ENCODE measurements at places on chromosomes 5 and 9. TPM values are rescaled to one million over a fixed set of nuclear protein-coding genes. Genes with fewer than 3 reads are reported as not detected.
A peak's percentile ranks its signal among the peaks of the same experiment; 100 is the strongest.

Gene IL9
- not detected for total RNA-seq

Gene CMBL
- total RNA-seq: 42.9 TPM

- DNase-seq: peak; percentile 88
Observed at GRCh38 chr9:89497978-89498851, at the start of gene SEMA4D. Gene SEMA4D, minus strand, starts transcription at chr9:89498113. Its CDS starts 92,657 bp downstream, at chr9:89405456.

- DNase-seq: no peak
Observed at GRCh38 chr5:176407456-176408251, 8.7 kb downstream of the CLTB start.

- DNase-seq: no peak
Observed at GRCh38 chr9:107896544-107896943, 407.0 kb upstream of the KLF4 start.

Gene CAMLG
- 26.9 TPM for total RNA-seq

Gene FBN2
- total RNA-seq: 215 TPM

Gene LTC4S
- not detected for total RNA-seq

DNA sequence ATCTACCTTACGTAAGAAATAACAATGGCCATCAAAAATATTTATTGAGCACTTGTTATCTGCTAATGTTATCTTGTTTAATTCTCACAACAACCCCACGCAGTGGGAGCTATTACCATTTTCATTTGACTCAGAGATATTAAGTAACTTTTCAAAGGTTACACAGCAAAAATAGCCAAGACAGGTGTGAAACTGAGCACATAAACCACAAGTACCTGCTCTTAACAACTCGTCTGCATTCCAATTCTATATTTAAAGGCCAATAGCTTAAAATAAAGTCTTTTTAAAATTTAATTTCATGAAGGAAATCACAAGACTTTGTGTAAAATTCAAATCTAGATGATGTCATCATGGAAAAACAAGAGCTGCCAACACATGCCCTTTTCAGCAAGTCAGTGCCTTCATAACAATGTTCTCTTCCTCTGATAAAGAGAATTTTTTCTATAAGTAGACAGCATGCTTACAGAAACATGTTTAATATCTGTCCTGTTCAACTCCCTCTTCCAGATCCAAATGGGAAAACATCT is 111.6 kb downstream of the MED10 start:
- DNase-seq: no peak

DNA sequence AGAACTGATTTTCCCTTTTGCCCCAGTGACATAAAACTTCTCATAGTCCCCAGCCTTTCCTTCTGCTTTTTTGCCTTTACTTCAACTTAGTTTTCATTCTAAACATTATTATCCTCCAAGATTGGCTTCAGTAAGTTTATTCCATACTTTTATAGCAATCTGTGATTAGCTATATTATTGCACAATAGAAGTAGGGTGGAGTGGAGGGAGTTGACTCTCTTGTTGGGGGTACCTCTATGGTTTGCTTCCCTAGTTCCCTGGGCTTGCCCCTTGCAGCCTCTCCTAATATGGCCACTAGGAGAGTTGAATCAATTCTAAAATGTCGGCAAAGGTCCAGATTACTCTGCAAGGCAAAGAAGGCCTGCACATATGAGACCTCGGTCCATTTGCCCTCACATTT is 36.4 kb upstream of the TYRP1 start:
- no peak for DNase-seq

- no peak for DNase-seq
Observed at GRCh38 chr9:106682420-106682819, 180.5 kb upstream of the ZNF462 start.

GRCh38 chr9:95629585-95629984 is 112.8 kb upstream of the PTCH1 start:
- DNase-seq: no peak

- no peak for DNase-seq
Observed at GRCh38 chr5:137119321-137119720, 379.8 kb downstream of the SPOCK1 start.

Gene PCDHA11
- total RNA-seq: 0.51 TPM

GRCh38 chr9:7823651-7824050 is 24.1 kb upstream of the DMAC1 start:
- DNase-seq: no peak

GRCh38 chr9:86885232-86885631 is 62.1 kb downstream of the GAS1 start:
- DNase-seq: no peak

DNA sequence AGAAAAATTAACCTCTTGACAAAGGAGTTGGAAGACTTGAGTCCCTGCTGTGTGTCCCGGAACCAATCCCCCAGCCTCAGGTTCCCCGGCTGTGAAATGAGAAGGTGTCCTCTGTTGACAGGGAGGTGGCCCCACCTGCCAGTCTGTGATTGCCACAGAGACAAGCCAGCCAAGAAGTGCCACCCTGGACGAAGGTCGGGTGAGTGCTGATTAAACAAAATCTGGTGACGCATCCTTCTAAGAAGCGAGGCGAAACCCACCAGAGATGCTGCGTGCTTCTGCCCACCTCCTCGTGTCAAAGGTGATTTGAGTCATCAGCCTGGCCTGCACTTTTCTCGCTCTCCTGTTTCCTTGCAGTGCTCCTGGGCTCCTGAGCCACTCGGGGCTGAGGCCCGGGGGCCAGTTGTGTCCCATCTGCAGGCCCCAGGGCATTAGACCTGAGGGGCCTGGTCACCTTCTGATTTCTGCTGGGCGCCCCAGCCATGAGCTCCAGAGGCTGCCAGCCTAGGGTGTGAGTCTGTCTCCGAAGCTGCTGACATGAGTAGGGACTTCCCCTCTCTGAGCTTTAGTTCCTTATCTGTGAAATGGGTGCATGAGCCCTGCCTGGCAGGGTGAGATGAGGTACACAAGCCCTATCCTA is 28.7 kb downstream of the NEK6 start:
- no peak for DNase-seq

GRCh38 chr5:140391732-140392131 is 9.9 kb upstream of the ANKHD1 start:
- no peak for DNase-seq

- no peak for DNase-seq
Observed at GRCh38 chr5:42360616-42361314, 62.5 kb upstream of the GHR start.

Gene DBH
- 0.10 TPM for total RNA-seq

Gene PLAC8L1
- not detected for total RNA-seq

DNA sequence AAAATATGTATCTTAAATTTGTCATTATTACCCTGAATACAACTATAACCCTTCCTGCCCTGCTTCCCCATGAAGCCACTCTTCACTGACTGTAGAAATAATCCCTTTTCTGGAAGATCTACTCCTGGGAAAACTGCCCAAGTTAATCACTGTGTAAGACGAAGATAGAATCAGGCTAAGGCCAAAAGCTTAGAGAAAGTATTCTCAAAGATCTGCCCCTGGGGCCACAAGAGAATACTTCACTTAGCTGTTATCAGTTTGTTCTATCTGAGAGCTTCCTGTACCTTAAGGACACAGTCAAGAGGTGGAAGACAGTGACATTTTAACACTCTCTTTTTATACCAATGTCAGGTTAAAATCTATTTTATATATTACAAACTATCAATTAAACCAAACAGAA is 33.8 kb downstream of the RNF145 start:
- DNase-seq: no peak

DNA sequence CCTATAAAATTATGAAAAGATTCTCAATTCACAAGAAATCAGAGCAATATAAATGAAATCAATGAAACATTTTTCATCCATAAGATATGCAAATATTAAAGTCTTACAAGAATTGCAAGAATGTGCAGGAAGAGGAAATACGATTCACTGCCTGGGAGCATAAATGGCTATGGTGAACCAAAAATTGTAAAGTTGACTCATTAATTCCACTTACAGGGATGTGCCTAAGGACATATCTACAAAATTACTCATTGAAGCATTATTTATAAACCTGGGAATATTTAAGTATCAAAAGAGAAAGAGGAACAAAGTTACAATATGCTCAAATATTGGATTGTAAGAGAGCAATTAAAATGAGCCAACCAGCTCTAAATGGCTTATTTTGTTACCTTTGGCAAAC is 6.9 kb upstream of the NIPSNAP3A start:
- no peak for DNase-seq

DNA sequence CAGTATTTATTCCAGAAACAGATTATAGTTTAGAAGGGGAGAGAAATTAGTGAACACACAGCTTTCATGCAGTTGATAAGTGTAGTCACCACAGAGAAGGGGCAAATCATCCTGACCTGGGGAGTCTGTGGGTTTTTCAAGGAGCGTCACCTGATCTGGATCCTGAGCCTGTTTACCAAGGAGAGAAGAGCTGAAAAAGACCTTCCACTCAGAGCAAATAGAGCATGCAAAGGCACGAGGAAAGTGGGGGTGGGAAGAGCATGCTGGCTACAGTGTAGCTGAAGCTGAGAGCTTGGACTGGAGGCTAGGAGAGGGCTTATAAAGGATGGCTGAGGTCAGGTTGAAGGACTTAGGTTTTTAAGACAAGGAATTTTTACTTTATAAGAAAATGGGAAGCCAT is 30.4 kb downstream of the ACO1 start:
- no peak for DNase-seq

- peak; percentile 39 for DNase-seq
Observed at GRCh38 chr5:148909040-148909439, 82.6 kb downstream of the ADRB2 start.

Gene NR4A3
- total RNA-seq: 4.7 TPM

- no peak for DNase-seq
Observed at GRCh38 chr9:28961623-28962022, 1388.3 kb upstream of the C9orf72 start.

DNA sequence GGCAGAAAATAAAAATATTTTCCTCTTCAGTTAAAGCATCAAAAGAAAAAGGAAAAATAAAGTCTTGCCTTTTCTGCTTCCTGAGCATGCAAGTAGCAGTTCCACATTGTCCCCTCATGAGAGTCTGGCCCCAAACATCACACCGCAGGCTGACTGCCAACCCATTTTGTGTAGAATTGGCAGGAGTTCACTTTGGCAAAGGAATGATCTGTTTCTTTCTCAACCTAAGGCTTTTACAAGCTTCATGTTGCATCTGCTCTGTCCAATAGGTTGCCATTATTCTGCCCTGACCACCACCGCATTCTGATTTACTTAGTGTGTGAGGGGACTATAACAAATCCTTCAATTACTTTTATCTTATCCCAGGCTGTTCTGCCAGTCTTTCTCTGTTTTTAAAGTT is 249.5 kb downstream of the ISL1 start:
- DNase-seq: peak; percentile 48

Gene FAM78A
- total RNA-seq: 16.7 TPM

Gene CNTFR
- 6.2 TPM for total RNA-seq

DNA sequence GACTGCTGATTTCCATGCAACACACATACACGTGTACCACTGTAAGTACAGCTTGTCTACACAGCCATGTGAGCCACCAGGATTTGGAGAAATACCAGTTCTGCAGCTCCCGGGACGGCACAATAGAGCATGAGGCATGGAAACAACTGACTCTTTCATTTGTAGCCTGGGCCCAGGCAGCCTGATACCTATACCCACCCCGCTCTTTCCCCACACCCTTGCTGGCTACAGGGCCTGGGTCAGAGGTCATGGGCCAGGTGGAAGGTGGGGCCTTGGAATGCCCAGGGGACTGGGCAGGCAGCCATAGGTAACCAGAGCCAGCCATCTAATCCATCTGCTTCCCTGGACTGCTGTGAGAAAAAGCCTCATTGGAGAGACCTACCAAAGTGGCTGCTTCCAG is 39.0 kb upstream of the ZSWIM6 start:
- DNase-seq: no peak

DNA sequence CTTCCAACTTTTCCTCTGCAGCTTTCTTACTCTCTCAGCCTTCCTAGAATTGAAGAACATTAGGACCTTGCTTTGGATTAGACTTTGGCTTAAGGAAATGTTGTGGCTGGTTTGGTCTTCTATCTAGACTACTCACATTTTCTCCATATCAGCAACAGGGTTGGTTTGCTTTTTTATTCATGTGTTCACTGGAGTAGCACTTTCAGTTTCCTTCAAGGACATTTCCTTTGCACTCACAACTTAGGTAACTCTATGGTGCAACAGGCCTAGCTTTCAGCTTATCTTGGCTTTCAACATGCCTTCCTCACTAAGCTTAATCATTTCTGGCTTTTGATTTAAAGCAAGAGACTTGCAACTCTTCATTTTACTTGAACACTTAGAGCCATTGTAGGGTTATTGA is 153.1 kb downstream of the CCDC192 start:
- DNase-seq: no peak

Gene PLK2
- total RNA-seq: 204 TPM

DNA sequence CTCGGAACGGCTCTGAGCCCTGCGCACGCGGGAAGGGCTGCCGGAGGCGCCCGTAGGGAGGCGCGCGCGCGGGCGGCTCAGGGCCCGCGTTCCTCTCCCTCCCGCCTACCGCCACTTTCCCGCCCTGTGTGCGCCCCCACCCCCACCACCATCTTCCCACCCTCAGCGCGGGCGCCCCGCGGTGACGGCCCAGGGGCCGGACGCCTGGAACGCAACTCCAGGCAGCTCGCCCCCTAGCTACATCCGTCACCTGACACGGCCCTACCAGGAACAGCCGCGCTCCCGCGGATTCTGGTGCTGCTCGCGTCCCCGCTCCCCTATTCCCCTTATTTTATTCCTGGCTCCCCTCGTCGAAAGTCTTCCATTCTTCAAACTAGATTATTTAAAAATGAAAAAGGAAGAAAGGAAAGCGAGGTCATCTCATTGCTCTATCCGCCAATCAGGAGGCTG is at the start of gene CDKN2B-AS1:
Gene CDKN2B-AS1 (plus strand): TSS at position 236 of the 450 bp plus-strand sequence.
- no peak for DNase-seq

- no peak for DNase-seq
Observed at GRCh38 chr9:99852617-99853016, 30.9 kb downstream of the NR4A3 start.

- peak; percentile 35 for DNase-seq
Observed at GRCh38 chr9:70044490-70045307, 1.1 kb downstream of the MAMDC2 start.

DNA sequence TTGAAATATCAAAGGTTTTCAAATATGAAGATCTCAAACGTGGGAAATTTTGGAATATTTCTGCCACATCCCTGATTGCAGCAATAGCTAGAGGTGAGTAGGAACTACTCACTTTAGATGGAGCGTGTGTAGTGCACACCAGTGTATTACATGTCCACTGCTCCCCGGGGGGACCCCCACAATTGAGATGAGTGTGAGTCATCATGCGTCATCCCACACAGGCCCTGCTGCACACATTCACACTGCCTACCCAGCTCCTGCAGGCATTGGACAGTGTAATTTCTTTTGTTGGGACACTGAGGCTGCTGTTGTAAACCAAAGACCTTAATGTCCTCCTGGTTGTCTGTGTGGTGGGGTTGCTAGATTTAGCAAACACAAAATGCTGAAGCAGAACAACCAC is 280.0 kb downstream of the GAS1 start:
- DNase-seq: no peak

GRCh38 chr5:93603078-93603792 is 20.2 kb downstream of the NR2F1 start:
- peak; percentile 16 for DNase-seq

GRCh38 chr5:157390133-157390532 is 69.9 kb upstream of the NIPAL4 start:
- DNase-seq: no peak

Gene HRH2
- total RNA-seq: 1.7 TPM

GRCh38 chr9:114395334-114395617 is 7.5 kb upstream of the AKNA start:
- no peak for DNase-seq
